ENCODE measurements at places on chromosomes 5 and 9. TPM values are rescaled to one million over a fixed set of nuclear protein-coding genes. Genes with fewer than 3 reads are reported as not detected.

The TMEM252 gene
- not detected for total RNA-seq

The PCDHGC4 gene
- total RNA-seq = 0.54 TPM

The FBN2 gene
- 194 TPM for total RNA-seq

The CDC20B gene
- not detected for total RNA-seq

The ZDHHC11B gene
- total RNA-seq = not detected

The IFNB1 gene
- not detected for total RNA-seq

The PCDHGC3 gene
- 9.4 TPM for total RNA-seq

The ANKRD18B gene
- 0.79 TPM for total RNA-seq

The ITK gene
- total RNA-seq = not detected

The CSF1R gene
- 46.7 TPM for total RNA-seq
